ENCODE measurements at places on chromosomes 2 and 18.

DNA sequence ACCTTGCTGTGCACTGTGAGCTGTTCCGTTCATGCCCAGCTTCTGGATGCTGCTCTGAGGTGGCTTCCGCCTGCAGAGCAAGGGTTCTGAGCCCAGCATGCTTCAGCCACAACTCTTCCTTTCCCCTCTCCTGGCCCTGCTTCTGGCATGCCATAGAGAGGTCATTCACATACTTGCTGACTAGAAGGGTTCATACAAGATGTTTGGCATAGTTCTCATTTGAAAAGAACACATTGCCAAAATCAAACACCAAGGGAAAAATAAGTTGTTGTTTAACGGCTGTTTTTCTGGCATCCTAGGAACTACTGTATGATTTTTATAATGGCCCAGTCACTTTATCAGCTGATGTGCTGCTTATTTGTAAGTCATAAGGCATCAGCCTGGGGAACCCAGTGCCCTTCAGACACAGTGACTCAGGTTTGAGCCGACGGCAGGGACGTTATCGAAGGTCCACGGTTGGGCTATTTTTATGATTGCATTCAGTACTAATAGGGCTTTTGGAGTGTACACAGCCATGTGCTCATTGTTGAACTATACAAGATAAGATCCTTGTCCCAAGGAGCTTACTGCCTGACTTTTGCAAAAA, 53.9 kb upstream of the CTAGE1 start:
- DNase-seq, result peak; percentile 77

- DNase-seq, result no peak
Measured at GRCh38 chr2:60885683-60886082, 4.3 kb downstream of the REL start.

DNA sequence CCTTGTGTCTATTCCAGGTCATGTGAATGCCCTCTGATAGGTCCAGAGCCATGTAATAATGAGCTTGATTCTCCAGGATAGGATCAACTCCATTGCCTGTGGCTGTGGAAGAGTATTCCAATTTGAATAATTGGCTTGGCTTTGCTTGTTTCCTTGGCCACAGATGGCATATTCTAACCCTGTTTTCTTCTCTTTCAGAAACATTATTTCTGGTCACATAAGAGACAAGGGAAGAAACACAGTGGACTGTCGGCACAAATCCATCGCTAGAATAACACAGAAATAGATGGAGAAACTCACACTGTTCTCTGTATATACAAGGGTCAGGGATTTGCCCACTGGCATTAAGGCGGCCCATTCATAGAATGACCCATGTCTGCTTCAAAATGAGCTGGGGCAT, 278.4 kb upstream of the CCDC68 start:
- no peak for DNase-seq

GRCh38 chr18:3468066-3468705, 18.2 kb downstream of the TGIF1 start:
- DNase-seq, result no peak

GRCh38 chr2:67649331-67650261, 252.5 kb downstream of the ETAA1 start:
- peak; percentile 97 for DNase-seq

DNA sequence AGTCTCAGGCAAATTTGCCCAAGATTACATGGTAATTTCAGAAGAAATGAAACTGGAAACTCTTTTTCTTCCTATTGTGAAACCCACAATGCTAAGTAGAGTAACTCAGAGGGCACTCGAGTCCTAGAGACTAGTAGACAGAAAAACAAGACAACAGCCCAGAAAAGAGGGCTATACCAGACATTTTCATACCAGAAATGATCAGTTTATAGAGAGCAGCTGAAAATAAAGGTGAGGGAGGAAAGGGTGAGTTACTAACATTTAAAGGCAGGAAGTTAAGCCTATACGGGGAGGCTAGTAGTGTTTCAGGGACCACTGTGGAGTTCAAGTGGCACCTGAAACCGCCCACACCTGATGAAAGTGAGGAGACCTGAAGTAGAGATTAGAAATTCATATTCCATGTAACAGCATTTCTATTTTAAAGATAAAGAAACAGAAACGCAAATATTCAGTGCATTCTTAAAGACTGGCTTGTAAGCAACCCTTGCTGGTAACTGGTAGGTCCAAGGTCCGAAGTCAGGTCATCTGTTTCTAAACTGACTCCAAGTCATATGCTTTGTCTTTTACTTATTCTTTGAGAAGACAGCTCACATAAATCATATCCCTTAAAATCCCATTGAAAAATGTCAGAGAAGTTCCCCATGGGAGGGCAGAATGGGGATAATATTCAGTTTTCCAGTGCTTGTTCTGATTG, 145.1 kb upstream of the ITGB6 start:
- no peak for DNase-seq

GRCh38 chr2:238887616-238888015, 39.7 kb downstream of the TWIST2 start:
- DNase-seq, result no peak

- no peak for DNase-seq
Measured at GRCh38 chr2:216757532-216757931, 62.2 kb upstream of the IGFBP5 start.

DNA sequence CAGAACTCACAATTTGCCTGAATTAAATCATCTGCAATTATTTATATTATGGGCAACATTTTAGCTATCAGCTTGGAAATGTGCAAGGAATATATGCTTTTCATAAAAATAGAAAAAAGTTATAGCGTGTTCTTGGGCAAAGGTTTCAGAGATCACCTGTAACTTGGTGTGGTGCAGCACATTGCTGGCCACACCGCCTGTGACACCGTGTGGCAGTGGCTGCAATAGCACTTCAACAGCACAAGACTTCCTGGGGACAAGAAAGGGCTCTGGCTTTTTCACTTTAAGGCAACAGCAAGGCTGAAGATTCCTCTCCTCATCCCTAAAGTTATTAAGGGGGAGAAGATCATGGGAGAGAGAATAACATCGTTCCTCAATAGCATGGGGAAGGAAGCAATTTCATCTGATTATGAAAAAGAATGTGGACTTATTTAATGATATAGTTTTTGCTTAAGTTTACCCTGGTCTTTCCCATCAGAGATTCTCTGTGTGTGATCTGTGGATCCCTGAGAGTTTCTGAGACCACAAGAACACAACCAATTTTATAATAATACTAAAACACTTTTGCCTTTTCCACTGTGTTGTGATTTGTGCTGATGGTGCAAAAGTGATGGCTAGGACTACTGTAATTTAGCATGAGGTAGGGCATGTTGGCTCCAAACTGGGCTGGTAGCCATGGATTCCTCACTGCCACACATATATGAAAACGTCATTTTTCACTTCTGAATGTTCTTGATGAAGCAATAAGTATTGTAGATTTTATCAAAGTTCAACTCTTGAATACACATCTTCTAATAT, 15.0 kb upstream of the SERPINB3 start:
- DNase-seq, result no peak

DNA sequence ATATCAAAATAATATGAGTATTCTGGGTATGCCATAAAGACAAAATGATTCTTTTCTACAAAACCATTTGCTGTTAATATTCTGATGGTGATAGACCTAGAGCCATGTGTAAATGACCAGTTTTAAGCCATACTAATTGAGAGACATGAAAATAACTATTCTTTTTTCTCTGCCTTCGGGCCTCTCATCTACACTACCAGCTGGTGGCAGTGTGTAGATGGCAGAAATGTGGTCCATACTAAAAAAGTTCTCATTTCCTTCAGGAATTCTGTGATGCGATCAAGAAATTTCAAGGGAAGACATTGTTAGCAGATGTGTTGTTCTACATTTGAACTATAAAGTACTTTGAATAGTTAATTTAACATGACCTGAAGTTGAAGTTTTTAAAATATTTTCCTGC, 485.2 kb downstream of the TRIB2 start:
- no peak for DNase-seq

DNA sequence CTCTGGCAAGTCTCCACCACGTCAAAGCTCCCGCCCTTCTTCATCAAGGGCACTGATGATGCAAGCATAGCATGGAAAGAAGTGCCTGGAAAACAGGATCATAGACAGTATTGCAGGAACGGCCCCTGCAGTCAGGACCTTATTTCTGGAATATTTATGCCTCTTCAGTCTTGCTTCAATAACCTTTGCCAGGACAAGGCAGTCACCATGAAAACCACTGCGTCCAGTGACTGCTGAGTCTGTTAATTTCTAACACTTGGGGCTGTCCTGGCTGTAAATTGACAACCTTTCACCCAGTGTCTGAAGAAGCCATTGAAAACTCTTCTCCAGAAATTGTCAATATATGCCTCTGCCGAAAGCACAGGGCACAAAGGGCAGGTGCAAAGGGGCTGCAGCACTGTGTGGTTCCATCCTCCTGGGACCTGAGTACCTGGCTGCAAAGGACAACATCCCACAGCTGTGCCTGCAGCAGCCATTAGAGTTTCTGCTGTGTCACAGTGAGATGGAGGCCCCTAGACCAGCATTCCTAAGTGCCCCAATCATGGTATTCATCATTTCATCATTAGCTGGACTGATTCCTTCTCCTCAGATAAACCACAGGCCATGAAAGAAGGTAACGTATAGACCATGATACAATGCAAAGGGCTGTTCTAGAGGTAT, 819.6 kb downstream of the RNF144A start:
- DNase-seq, result no peak

DNA sequence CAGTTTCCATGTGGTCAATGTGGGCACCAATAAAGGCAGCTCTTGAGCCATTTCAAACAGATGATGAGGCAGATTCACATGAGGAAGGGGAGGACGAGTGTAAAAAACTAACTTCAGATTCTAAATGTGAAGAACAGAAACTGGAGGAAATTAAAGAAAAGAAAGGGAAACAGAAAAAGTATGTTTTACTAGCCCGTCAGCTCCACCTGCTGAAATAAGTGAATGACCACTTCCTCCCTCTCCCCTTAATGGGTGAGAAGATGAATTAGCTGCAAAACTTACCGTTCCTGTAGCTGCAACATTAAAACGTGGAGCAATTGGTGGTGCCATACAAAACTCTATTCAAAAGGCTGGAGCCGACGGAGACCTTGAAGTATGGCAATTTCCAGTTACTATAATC, 203.5 kb downstream of the UXS1 start:
- no peak for DNase-seq

GRCh38 chr2:68110102-68110501, 47.3 kb upstream of the C1D start:
- DNase-seq, result no peak

GRCh38 chr18:57223144-57223870, 76.4 kb downstream of the BOD1L2 start:
- DNase-seq, result no peak

DNA sequence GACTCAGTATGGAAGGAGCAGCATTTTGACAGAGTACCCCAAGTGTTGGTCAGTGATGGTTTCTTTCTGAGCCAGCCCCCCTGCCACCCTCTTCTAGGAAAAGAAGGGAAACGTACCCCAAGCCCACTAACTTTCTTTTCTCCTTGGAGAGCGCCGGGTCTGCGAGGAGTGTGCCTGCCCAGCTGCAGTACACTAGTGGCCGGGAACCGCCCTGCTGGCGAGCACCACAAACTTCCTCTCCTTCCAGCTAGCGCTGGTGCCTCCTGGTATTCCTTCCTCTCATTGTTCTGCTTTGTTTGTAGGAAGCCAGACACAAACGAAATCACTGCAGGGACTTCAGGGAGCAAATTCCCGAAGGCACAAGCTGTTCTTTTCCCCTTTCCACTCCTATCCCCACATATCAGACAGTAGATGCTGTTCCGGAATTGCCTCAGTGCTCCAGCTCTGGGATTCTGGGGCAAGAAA, 1.8 kb downstream of the CCDC85A start:
- DNase-seq, result peak; percentile 67

DNA sequence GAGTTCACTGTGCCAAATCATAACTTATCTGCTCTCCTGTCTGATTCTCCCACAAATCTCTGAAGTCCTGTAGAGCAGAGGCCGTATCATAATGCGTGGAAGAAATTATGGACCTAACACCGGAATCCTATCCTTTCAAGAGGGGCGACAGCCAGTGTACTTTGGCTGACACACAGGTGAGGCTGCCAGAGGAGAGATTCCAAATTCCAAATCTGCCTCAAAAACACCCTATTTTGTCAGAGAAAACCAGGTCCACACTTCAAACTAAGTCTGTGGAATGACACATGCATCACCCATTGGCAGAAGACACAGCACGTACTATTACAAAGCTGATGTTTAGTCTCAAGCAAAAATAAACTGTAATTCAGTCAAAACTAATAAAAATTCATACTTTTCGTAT, 139.2 kb upstream of the PID1 start:
- no peak for DNase-seq

Measured in fibroblast of pulmonary artery (primary cell).